ENCODE measurements at places on chromosomes 12 and 14.

DNA sequence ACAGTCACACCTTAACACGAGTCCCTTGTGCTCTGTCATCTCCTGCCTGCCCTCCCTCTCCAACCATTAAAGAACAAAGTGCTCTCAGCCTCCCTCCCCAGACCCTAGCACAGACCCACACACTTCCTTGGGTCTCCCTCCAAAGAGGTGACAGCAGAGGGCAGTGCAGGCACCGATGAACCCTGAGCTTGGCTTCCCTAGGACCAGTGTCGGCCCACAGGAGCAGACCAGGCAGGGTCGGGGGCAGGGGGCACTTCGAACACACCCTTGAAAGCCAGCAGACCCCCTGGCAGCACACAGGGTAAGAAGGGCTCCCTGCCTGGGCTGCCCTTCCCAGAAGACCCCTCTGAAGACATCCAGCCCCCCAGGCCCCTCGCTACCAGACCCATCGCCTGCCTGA lies 7.0 kb downstream of the CDK2AP1 start:
- DNase-seq = no peak

DNA sequence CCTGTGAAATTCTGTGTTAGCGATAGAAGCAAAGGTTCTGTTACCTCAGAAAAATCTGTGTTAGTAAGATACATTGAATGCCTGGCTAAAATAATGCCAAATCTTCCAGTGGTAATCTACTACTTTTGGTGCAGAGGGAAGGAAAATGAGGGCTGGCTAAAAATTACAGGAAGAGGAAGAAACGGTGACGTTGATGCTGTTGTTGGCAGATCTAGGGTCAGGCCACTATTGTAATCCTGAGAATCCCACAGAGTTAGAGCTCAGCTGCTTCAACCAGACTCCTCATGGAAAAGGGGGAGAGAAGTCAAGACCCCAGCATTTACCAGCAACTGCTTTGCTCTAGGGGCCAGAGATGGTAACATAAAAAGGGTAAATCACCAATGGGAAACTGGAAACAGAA lies 145.1 kb downstream of the PPM1H start:
- DNase-seq = no peak

- no peak for DNase-seq
Measured at GRCh38 chr12:126601184-126602170, 1536.2 kb downstream of the AACS start.

GRCh38 chr12:103548622-103549601 lies 38.2 kb upstream of the STAB2 start:
- DNase-seq = peak; percentile 33

GRCh38 chr12:109295764-109296425 lies 13.2 kb downstream of the FOXN4 start:
- DNase-seq = no peak

All from activated effector memory CD4-positive, alpha-beta T cell treated with Interleukin-2 at 50 U/mL for 16 hours (primary cell).